ENCODE measurements at places on chromosomes 13 and 19.

GRCh38 chr19:49767381-49767780, 580 bp downstream of the AP2A1 start:
- H3K27me3 ChIP-seq, result no peaks in the 10 kb centered on the region
- H3K4me1 ChIP-seq, result peaks cover 11% of the 10 kb centered on the region
- peak overlapping the region; percentile 95 for H3K4me3 ChIP-seq
- peak; percentile 30 for DNase-seq
- H3K36me3 ChIP-seq, result no peaks in the 10 kb centered on the region

GRCh38 chr13:72113931-72114330, 246.9 kb upstream of the DACH1 start:
- no peak overlapping the region for H3K4me3 ChIP-seq
- no peaks in the 10 kb centered on the region for H3K27me3 ChIP-seq
- no peak overlapping the region for H3K27ac ChIP-seq
- H3K36me3 ChIP-seq, result no peaks in the 10 kb centered on the region

DNA sequence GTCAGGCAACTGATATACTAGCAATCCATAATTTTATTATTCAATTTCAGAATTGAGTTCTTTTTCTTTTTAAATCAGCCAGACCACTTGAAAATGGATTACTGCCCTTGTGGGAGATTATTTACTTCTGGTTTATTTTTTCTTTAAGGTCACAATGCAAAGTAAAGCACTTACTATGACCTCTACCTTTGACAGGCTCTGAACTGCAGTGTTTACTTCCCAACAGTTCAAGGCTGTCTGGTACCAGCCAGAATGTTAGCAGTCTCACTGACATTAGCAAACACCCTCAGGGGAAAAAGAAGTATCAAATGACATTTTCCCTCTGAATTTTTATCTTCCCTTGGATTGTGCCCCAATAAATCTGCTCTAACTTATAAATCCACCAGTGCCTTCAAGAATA, 57.5 kb downstream of the RAP2A start:
- no peaks in the 10 kb centered on the region for H3K36me3 ChIP-seq
- no peak overlapping the region for H3K4me3 ChIP-seq
- DNase-seq, result no peak
- H3K27me3 ChIP-seq, result no peaks in the 10 kb centered on the region
- H3K27ac ChIP-seq, result no peak overlapping the region
- no peaks in the 10 kb centered on the region for H3K4me1 ChIP-seq

GRCh38 chr19:20080656-20081055, 2.9 kb downstream of the ZNF90 start:
- H3K36me3 ChIP-seq, result no peaks in the 10 kb centered on the region
- H3K27me3 ChIP-seq, result no peaks in the 10 kb centered on the region
- H3K4me1 ChIP-seq, result peaks cover 37% of the 10 kb centered on the region

GRCh38 chr13:48493851-48494250, 39.0 kb downstream of the RCBTB2 start:
- no peaks in the 10 kb centered on the region for H3K4me1 ChIP-seq
- no peak overlapping the region for H3K4me3 ChIP-seq

DNA sequence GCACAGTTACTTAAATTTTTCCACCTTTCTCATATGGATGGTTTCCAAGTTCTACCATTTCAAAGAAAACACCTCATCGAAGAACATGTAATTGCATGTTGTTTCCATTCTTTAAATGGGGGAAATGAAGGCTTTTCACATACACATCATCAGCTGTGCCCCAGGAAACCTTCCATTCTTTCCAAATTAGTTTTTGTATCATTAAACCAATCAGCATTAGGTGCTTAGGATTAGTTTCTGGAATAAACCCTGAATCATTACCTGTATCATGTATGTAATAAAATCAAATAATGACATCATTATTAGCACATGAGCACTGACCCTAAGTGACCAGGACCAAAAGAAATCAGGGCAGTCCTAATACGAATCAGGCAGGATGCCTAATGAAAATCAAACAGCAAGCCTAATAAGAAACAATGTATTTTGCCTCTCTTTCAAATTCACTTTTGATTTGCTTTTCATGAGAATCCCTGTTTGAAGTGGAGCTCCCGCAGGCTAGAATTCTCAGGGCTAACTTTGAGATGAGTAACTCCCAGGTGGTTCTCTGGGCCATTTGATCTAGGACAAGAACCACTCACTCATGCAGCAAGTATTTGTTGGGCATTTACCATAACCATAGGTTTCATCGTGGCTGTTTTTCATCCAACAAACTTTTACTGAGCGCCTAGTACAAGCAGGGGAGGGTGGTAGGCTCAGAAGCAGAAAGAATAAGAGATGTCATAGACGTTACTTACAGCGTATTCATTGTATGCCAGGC, 89.2 kb downstream of the MZT1 start:
- DNase-seq, result no peak
- H3K36me3 ChIP-seq, result no peaks in the 10 kb centered on the region
- no peak overlapping the region for H3K4me3 ChIP-seq
- no peaks in the 10 kb centered on the region for H3K27me3 ChIP-seq
- H3K4me1 ChIP-seq, result no peaks in the 10 kb centered on the region
- H3K27ac ChIP-seq, result no peak overlapping the region

Data from cardiac muscle cell (in vitro differentiated cells and primary cell).